Stimulated activated CD8-positive, alpha-beta memory T cell treated with anti-CD3 and anti-CD28 coated beads, Interleukin-4, amount 100 ng/mL, for 48 hours (primary cell): ENCODE measurements at places on chromosomes 2 and 18.

DNA sequence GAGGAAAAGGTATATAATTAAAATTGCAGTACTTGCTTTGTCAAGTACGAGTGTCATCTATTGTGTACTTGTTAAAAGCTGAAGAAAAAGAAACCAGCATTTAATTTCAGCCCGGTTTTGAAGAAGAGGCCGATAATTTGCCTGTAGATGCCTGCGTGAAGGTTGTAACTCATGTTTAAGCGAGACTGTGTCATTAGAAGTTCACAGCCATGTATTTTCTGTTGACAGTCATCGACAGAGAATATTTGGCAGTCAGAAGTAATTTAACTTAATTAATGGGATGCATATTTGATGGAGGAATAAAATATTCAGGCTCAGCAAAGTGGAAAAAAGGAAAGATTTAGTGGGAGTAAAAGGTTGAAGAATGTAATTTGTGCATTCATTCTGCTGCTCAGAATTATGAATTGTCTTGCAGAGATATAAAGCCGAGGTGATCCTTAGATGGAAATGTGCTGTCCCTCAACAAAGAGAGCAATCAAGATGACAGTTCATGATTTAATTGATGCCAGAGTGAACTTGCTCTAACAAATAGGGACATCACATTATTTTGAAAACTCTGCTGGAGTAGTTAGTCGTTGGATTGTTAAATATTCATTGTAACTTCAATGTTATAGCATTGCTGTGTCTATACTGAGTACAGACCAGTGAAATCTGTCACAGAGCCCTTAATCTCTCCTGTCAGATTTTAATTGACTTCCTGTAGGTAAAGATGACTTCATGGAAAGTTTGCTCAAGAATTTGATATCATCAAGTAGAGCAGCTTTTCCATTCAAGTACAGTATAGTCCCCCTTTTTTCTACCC lies 53.9 kb downstream of the ZNF407 start:
- DNase-seq = no peak

DNA sequence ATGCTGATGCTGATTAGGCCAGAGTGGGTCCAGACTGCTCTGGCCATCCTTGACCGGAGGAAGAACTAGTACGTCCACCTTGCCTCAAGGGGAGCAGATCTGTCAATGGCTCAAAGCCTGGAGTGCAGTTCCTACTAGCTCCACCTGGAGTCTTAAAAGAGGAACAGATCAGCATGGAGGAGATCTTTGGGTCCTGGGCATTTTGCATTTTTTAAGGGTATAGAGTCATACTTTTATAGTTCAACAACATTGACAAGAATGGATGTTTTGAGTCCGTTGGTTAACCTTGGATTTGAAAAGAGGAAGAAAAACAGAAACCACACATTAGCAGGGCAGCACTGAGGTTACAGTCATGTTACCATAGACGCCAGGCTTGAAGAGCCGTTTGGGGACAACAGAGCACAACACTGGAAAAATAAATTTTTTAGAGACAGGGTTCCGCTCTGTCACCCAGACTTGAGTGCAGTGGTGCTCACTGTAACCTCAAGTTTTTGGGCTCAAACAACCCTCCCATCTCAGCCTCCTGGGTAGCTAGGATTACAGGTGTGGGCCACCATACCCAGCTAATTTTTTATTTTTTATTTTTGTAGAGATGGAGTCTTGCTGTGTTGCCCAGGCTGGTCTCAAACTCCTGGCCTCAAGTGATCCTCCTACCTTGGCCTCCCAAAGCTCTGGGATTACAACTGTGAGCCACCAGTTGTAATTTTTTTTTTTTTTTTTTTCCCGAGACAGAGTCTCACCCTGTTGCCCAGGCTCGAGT lies 78.5 kb downstream of the PRKCE start:
- no peak for DNase-seq

GRCh38 chr2:124647245-124647644 lies 622.2 kb downstream of the CNTNAP5 start:
- DNase-seq = no peak

DNA sequence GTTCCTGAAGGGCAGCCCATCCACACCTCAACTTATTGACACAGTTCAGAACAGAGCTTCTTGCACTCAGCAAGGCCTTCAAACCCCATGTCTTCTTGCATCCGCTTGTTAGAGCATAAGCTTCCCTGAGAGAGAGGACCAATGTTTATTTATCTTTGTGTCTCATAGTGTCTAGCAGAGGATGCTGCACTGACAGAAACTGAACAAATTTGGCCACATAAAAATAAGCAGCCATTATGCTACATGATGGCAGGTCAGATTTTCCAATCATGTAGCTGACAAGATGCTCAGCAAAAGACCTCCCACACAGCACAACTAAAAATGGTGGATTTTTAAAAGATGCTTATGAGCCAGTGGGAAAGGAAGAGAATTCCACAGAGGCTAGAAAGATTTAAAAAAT lies 38.1 kb upstream of the SIGLEC15 start:
- DNase-seq = no peak

- DNase-seq = peak; percentile 80
Measured at GRCh38 chr18:79522451-79523205, 126.9 kb downstream of the NFATC1 start.

GRCh38 chr2:196284866-196285557 lies 113.6 kb upstream of the STK17B start:
- no peak for DNase-seq

DNA sequence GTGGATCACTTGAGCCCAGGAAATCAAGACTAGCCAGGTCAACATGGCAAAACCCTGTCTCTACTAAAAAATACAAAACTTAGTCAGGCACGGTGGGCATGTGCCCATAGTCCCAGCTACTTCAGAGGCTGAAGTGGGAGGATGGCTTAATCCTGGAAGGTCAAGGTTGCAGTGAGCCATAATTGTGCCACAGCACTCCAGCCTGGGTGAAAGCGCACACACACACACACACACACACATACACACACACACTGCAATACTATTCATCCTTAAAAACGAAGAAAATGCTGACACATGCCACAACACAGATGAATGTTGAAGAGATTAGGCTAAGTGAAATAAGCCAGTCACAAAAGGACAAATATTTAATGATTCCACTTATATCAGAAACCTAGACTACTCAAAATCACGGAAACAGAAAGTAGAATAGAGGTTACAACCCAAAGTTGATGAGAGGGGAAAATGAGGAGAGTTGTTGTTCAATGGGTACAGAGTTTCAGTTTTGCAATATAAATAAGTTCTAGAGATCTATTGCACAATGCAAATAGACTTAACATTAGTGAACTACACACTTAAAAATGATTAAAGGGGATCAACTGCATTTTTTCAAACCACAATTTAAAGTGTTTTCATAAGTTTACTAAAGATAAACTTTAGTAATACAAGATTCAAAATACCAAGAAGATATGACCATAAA lies 114.5 kb downstream of the USP34 start:
- DNase-seq = no peak

- DNase-seq = no peak
Measured at GRCh38 chr2:30315391-30316063, 84.2 kb downstream of the LBH start.

DNA sequence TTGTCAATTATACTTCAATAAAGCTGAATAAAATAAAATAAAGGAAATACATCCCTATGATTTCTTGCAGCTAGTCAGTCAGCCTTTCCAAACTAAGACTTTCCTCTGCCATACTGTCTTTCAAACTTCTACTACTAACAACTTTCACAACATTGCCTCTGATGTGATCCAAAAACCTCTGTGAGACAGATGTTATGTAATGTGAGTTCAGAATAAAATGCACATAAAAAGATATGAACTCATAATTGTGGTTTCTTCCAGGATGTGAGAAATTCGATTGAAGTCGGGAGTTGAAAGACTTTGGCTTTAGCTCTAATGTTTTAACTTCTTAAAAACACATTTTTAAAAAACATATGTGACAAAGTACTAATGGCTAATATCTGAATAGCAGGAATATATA lies 98.7 kb downstream of the PIGN start:
- DNase-seq = no peak

GRCh38 chr2:108268001-108268400 lies 20.7 kb upstream of the SULT1C2 start:
- DNase-seq = no peak

DNA sequence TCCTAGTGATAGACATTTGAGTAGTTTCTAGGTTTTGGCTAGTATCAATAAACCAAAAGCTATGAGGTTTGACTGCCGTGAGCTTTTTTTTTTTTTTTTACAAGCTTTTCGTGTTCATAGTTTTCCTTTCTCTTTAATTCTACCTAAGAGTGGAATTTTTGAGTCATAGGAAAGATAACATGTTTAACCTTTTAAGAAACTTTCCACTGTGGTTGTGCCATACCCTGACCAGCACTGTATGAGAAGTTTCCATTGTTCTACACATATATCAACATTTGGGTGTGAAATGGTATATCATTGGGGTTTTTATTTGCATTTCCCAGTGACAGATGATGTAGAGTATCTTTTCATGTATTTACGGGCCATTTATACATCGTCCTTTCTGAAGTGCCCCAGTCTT lies 31.7 kb downstream of the UBE2F start:
- DNase-seq = no peak

- no peak for DNase-seq
Measured at GRCh38 chr2:158211502-158211901, 109.8 kb downstream of the UPP2 start.

DNA sequence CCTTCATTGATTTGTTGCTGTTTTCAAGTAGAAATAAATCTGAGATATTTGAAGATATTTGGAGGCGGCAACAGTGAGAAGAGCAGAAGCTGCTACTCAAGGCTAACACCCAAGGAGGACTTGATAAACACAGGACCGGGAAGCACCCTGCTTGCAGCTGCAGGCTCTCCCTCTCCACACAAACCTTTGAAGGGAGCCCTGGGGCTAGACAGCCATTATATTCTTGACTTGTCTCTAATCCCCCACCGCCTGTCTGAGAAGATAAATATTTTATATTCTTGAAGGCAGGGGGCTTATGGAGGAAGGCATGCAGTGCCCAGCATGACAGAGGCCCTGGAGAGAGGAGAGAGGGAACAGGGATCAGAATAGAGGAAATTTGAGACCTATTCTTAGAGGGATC lies 50.9 kb upstream of the SMAD2 start:
- no peak for DNase-seq

- DNase-seq = no peak
Measured at GRCh38 chr2:120915670-120916069, 180.0 kb downstream of the GLI2 start.

GRCh38 chr2:25700221-25700660 lies 26.9 kb upstream of the DTNB start:
- peak; percentile 41 for DNase-seq

GRCh38 chr2:106362789-106363188 lies 105.4 kb downstream of the RGPD3 start:
- DNase-seq = no peak

DNA sequence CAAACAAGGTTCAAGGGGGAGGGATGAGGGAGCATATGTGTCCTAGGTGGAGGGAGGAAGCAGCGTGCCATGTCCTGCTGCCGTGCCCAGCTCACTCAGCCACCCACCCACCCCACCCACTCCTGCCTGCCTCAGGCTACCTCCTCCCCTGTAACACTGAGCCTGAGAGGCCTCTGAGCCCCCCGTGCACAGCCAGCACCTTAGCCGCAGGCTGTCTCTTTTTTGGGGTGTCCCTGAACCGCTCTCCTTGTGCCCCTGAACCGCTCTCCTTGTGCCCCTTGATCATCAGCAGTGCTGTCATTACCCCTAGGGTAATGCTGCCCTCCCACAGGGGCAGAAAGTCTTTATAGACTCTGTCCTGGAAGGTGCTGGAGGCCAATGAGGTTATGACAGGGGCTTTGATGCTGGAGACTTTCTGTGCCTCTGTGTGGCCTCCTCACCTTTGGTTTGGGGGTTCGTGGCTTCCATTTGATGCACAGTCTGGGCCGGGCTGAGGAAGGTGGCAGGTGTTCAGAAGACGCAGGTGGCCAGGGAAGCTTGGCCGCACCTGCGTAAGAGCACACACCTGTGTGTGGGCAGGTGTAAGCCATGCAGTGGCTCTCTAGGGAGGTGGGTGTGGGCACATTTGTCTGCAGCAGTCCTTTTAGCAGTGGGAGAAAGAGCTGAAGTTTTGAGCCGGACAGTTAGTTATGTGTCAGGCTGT lies 140.0 kb downstream of the SEPTIN10 start:
- no peak for DNase-seq

- DNase-seq = no peak
Measured at GRCh38 chr2:10926191-10926820, 14.6 kb downstream of the KCNF1 start.

- DNase-seq = no peak
Measured at GRCh38 chr2:19209575-19210341, 148.7 kb downstream of the OSR1 start.

DNA sequence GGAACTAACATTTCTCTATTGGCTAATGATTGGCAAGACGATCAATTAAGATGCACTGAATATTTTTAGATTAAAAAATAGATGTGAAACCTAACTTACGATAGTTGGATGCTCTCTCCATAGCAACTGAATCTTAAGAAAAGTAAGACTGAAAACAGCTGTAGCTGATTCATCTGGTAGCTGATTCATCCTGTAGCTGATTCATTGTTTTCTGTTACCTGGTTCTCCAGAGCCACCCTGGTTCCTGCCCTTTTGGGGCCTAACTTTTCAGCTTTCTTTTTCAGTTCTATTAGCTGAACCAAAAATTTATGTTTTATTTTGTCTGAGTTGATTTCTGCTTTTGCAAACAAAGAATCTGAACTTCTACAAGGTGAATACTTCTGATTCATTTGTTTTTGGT lies 22.7 kb upstream of the SPR start:
- no peak for DNase-seq

- no peak for DNase-seq
Measured at GRCh38 chr2:128396500-128396891, 77.8 kb upstream of the HS6ST1 start.

DNA sequence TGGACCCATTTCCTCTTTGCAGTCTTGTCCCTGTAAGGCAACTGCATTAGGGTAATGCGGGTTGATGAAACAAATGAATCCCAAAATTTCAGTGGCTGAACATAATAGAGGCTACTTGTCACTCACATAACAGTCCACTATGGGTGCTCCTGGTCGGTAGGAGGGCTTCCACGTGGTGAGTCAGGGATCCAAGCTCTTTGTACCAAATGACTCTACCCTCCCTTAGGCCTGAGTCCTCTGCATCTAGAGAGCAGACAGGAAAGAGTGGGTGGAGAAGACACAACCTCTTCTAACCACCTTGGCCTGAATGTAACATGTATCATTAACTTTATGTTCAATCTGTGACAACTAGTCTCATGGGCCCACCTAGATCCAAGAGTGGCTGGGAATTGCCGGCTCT lies 86.2 kb upstream of the HAAO start:
- DNase-seq = peak; percentile 43
